ENCODE measurements at places on chromosomes 13 and 19. TPM values are rescaled to one million over a fixed set of nuclear protein-coding genes. Genes with fewer than 3 reads are reported as not detected.

GRCh38 chr13:23668562-23668961, 98.3 kb downstream of the TNFRSF19 start:
- no peak for DNase-seq

- no peak for DNase-seq
Observed at GRCh38 chr19:19775891-19776205, 42.9 kb upstream of the ZNF14 start.

GRCh38 chr13:63209330-63210017, 1793.8 kb upstream of the PCDH20 start:
- no peak for DNase-seq

DNA sequence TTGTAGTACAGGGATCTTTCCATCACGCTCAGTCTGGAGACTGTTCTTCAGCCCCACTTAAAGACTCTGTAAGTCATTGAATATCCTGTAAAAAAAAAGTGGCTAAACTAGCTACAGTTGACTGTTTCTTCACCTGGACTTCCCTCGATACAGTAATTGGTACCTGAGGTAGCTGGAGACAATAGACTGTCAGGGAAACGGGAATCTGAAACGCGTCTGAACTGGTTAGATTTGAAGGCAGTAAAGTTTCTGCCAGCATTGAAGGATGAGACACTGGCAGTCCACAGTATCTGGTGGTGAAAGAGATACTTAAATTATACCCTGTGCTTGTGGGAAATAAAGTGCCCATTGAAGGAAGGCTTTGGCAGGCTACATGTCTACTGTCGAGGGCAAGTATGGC, 550.5 kb downstream of the IRS2 start:
- DNase-seq: no peak

The OR7D2 gene
- total RNA-seq: not detected

DNA sequence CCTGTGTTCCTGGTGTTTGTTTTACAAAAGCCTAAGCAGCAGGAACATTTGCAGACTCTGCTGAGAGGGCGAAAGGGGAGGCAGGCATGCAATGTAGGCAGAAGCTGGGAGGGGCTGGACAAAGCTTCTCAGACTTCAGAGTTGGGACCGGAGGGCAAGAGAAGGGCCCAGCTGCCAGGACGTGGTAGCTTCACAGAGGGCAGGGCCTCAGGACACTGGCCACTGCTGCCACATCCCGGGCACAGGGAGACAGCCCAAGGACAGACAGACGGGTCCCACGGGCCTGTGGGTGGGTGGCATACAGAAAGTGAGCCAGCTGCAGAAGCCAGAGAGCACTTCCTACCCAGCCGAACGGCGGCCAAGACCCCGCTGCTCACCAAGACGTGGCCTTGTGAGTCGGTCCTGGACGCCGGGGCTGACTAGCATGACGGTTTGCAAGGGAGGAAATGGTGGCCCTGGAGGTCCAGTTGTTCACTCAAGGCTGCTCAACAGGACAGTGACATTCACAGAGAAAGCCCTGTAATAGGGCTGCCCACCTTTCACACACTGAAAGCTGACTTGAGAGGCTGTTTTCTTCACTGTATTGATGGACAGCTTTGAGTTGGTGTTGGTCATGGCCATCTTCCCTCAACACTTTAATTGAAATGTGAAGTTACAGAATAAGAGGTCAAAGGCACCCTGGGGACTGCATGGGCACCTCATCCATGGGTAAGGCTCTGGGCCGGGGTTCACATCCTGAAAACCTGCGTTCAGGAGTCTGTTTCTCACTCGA, 23.7 kb upstream of the TFDP1 start:
- DNase-seq: no peak

The PRTN3 gene
- not detected for total RNA-seq

DNA sequence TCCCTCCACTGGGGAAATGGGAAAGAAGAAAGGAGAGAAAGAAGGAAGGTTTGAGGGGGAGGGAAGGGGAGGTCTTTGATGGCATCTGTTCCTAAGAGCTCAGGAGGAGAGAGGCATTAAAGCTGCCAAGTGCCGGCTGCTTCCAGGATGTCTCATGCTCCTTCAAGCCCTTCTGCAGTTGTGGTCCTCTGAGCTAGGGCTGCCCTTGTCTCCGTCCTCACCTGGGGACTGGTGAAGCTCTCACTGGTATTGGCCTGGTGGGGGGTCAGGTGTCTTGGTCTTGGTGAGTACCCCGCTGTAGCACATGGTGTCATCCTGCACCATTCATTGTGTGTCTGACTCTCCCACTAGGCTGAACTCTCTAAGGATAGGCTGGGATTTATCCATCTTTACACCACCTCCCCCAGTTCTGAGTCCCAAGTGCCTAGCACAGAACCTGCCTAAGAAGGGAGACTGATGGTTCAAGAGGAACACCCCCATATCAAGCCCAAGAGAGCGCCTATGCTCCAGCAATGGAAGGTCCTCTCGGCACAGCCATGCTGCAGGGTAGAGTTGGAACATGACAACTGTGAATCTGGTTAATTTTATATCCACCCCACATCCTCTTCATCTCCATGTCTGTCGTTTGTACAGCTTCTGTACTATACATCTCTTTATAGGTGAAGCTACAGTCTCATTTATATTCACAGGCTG, 83.7 kb downstream of the AKAP11 start:
- no peak for DNase-seq

- DNase-seq: peak; percentile 95
Observed at GRCh38 chr19:5827891-5828660, 11.4 kb downstream of the FUT6 start.

DNA sequence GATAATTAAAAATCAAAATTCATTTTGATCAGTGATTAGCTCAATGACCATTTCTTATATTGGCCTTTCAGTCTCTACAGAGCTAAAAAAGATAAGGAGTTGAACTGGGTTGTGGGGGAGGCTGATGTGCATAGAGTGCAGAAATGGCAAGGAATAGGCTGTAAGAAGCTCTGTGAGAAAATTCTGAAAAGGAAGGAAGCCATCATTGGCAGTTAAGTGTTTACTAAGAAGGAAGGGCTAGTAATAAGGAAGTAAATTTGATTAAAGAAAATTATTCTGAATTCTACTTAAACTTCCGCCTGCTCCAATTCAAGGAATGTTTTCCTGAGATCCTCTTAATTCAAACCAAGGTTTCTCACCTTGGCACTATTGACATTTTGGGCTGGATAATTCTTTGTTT, 187.5 kb downstream of the MZT1 start:
- DNase-seq: no peak

DNA sequence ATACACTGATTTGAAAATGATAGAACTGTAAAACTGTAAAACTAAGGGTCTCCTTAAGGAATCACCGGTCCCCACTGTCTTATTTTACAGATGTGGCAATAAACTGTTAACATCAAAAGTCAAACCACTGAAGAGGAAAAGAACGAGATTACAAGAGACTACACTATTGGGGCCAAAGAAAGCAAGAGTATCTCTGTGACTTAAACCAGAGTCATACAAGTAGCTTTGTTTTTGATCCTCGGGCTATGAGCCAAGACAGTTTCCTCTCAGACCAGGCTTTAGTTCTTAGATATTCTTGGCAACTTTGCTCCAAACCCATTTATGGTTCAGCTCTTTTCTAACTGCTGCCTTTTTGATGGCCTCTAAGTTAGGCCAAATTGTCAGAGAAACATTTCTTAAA, 113.8 kb downstream of the TBC1D4 start:
- no peak for DNase-seq

GRCh38 chr19:18501832-18502231, 20.0 kb downstream of the ELL start:
- no peak for DNase-seq

The ZNF99 gene
- not detected for total RNA-seq

DNA sequence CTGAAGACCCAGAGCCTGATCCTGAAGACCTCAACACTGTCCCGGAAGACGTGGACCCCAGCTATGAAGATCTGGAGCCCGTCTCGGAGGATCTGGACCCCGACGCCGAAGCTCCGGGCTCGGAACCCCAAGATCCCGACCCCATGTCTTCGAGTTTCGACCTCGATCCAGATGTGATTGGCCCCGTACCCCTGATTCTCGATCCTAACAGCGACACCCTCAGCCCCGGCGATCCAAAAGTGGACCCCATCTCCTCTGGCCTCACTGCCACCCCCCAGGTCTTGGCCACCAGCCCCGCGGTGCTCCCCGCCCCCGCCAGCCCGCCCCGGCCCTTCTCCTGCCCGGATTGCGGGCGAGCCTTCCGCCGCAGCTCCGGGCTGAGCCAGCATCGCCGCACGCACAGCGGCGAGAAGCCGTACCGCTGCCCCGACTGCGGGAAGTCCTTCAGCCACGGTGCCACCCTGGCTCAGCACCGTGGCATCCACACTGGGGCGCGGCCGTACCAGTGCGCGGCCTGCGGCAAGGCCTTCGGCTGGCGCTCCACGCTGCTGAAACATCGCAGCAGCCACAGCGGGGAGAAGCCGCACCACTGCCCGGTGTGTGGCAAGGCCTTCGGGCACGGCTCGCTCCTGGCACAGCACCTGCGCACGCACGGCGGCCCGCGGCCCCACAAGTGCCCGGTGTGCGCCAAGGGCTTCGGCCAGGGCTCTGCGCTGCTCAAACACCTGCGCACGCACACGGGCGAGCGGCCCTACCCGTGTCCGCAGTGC, 2.9 kb upstream of the MCOLN1 start:
- DNase-seq: no peak

DNA sequence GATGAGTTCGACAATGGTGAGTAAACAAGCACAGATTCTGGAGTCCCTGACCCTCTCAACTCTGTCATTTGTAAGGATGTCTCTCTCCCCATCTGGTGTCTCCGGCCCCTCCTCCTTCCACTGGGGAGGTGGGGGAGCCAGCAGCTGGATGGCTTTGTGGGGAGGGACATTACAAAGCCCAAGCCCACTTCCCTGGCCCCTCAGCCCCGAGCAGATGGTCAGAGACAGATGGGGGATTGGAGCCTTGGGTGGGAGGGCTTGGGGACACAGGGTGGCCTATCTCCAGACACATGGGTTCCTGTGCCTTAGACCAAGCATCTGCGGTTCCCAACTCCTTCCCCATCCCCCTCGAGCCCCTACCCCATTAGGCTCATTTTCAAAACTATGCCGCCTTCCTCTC, 2.5 kb downstream of the TIMM50 start:
- no peak for DNase-seq

The KLK15 gene
- not detected for total RNA-seq

- no peak for DNase-seq
Observed at GRCh38 chr13:51451134-51451466, 1.7 kb downstream of the INTS6 start.

DNA sequence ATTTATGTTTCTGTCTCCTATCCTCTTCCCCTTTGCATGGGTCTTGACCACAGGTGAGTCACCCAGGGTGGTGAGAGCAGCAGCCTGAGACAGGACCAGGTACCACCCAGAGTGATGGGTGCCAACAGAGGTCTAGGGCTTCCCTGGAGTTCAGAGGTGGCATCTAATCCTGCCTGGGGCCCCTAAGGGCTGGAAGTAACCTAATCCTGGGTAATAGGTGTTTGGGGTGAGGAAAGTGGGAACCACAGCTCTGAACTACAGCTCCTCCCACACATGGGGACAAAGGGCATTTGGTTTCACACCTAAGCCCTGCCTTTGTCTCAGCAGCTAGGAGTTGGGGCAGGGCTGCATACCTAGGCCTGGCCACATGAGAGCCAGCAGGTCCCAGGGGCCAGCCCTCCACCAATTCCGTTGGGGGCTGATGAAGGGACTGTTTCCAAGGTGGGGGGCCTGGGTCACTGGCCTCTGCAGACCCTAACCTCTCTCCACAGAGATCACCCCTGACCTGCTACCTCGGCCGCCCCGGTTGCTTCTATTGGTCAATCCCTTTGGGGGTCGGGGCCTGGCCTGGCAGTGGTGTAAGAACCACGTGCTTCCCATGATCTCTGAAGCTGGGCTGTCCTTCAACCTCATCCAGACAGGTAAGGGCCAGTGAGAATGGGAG, 8.0 kb downstream of the SPHK2 start:
- no peak for DNase-seq

DNA sequence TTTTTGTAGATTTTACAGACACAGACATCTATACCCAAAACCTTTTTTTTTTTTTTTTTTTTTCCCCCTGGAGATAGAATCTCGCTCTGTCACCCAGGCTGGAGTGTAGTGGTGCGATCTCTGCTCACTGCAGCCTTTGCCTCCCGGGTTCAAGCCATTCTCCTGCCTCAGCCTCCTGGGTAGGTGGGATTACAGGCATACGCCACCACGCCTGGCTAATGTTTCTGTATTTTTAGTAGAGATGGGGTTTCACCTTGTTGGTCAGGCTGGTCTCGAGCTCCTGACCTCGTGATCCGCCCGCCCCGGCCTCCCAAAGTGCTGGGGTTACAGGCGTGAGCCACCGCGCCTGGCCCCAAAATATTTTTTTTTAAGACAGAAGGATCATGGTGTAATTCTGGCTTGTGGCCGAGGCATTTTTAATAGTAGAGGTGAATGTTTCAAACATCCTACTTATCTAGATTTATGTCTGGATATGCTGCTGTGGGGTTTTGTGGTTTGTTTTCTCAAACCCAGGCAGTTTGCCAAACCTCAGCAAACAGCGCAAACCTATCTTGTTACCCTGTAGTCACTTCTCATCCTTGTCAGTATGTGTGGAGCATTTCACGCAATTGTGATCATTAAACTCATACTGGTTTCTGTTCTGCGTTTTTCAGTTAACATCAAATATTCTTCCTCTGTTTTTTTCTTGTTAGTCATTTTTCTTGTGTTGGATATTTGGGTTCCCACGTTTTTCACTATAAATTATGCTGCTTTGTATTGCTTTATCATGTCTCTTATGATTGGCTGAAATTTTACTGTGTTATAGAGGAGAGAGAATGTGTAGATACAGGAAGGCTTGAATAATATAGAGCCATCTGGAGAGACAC, 36.2 kb upstream of the GARRE1 start:
- no peak for DNase-seq

DNA sequence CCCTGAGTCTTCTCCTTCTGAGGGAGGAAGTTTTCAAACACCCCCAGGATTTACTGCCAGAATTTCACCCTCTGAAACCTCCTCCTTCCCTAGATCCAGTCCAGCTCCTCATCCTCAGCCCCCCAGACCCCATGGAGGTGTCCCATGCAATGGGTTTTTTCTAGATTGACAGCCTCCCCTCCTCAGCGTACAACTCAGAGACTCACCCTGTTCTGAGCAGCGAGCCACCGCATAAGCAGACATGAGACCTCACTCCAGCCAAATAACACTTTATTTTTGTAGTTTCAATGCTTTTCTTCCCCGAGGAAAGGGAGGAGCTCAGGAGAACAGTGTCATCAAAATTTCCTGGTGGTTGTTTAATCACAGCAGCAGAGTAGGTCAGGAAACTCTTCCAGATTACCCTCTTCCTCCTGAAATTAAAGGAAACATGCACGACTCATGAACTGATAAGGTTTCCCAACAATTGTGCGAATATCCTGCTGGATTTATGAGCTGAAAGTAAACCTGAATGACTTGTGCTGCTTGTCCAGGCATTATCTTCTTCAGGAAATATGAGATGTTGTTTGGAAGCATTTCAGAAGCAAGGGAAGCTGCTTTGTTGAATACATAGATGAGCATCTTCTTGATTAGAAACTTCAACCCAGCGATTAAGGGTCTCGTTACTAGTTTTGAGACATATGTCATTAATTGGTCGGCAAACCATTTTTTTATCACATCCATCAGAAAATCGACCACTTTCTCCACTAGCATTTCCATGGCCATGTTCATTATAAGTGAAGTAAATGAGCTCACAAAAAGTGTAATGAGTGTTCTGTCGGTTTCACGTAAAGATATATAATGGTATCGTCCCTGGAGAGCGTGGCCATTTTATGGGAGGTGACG, 36.2 kb downstream of the ERICH4 start:
- DNase-seq: no peak

GRCh38 chr13:103515410-103515809, 449.2 kb upstream of the SLC10A2 start:
- no peak for DNase-seq

The SCN1B gene
- 3.1 TPM for total RNA-seq

Measured in OCI-LY7 (cell line).